Jurkat, Clone E6-1 (cell line): ENCODE measurements at places on chromosomes 12 and 14.

GRCh38 chr12:50398931-50399330 lies 1.8 kb upstream of the LARP4 start:
- no peak for DNase-seq

- no peak for DNase-seq
Measured at GRCh38 chr12:106049105-106049504, 89.6 kb downstream of the NUAK1 start.

- DNase-seq, result no peak
Measured at GRCh38 chr12:25496098-25496587, 56.9 kb downstream of the LMNTD1 start.

GRCh38 chr12:108940138-108940537 lies 60.2 kb downstream of the DAO start:
- no peak for DNase-seq

GRCh38 chr12:119328111-119328510 lies 6.4 kb upstream of the CCDC60 start:
- DNase-seq, result peak; percentile 16

DNA sequence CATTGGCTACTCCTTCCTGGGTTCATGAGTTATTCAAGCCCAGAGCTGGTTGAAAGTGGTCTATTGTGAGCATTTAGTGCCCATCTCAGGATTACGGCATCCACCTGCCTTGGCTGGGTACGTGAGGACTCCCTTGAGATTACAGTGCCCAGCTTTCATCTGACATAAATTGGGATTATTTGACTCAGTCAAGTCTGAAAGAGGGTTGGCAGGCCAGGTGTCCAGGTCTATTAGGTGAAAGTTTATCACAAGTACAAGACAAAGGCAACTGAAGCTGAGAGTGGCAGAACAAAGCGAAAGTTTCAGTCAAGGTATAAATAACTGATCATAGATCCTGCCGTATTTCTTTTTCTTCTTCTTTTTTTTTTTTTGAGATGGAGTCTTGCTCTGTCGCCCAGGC lies 84.6 kb upstream of the ATF7IP start:
- no peak for DNase-seq
